Liver (tissue), 10 donors: ENCODE measurements at places on chromosomes 5 and 9.

DNA sequence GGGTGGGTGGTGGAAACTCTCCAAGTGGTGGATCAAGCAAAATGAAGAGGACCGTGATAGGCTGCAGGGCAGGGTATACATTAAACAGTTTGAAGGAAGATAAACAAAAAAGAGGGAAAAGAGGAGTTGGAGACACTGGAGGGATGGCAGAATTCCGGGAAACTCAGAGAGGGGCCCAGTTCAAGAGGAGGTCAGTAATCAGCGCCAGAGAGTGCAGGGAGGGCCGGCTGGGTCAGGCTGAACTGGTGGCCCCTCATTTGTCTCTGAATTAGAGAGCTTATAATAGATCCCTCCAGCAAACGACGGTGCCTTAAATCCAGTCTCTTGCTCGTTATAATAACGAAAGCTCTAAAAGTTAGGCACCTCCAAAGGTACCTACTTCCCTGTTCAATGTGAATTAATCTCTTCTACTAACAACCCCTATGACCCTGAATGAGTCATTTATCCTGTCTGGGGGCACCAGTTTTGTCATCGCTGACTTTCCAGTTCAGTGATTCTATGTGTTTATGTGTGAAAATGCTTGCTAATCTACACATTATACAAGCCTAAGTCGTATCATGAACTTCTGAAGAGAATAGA is 2.4 kb upstream of the ZSWIM6 start:
- no peaks in the 10 kb centered on the region for H3K27me3 ChIP-seq
- H3K27ac ChIP-seq: peak overlapping the region; percentile 0
- no peaks in the 10 kb centered on the region for H3K4me1 ChIP-seq
- no peak overlapping the region for H3K4me3 ChIP-seq

GRCh38 chr9:108436448-108436847 is 419.3 kb downstream of the ACTL7B start:
- no peak for DNase-seq
- H3K27ac ChIP-seq: no peak overlapping the region
- H3K4me1 ChIP-seq: no peaks in the 10 kb centered on the region

DNA sequence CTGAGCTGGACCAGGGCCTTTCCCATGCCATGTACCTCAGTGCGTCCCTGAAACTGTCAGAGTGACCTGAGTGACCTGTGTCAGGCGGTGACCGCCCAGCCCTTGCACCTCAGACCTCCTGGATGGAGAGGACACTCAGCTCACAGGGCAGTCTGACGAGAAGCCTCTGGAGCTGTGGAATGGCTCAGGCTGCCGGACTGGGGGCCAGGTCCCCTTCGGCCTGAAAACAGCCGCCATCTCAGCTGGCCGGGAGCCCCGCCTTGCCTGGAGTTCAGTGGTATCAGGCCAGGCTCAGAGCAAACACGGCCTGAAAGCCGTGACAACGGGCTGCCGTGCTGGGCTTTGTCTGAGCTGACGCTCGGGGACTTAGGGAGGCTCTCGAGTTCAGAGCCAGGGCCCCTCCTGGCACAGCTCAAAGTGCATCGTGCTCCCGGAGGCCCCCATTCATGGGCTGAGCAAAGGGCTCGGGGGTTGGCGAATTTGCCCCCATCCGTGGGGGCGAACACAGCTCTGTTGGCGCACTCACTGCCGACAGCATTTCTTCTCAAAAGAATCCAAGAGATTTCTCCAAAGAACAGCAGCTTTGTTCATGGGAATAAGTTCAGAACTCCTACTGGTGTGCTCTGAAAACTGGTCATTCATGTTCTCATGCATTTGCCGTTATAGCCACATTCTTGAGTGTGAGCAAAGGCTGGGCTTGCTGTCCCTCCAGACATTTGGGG is 8.4 kb upstream of the SLC9A3 start:
- H3K36me3 ChIP-seq: no peaks in the 10 kb centered on the region
- H3K27ac ChIP-seq: no peak overlapping the region
- peaks cover 5% of the 10 kb centered on the region for H3K27me3 ChIP-seq

GRCh38 chr5:124670722-124671184 is 75.7 kb downstream of the ZNF608 start:
- no peaks in the 10 kb centered on the region for H3K36me3 ChIP-seq
- peaks cover 4% of the 10 kb centered on the region for H3K4me1 ChIP-seq
- no peak overlapping the region for H3K4me3 ChIP-seq
- no peak overlapping the region for H3K27ac ChIP-seq
- DNase-seq: no peak

- no peak overlapping the region for H3K4me3 ChIP-seq
- H3K27me3 ChIP-seq: no peaks in the 10 kb centered on the region
- DNase-seq: no peak
- no peak overlapping the region for H3K27ac ChIP-seq
- H3K4me1 ChIP-seq: no peaks in the 10 kb centered on the region
Measured at GRCh38 chr5:157598350-157598936, 22.9 kb upstream of the ADAM19 start.

DNA sequence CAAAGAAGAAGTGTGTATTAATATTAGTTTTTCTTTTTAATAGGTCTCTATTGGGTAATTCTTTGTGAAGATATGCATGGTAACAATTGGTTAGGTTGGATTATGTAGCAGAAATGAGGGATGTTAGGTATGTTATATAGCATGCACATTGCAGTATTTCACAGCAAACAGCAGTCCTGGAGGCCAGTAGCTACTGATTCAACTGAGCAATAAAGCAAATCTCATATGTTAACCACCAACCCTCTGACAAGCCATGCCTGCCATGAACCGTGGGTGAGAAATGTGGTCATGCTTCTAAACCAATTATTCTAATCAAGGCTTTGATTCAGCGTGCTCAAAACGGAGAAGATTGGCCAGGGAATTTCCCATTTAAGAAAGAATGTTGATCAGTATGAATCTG is 313.0 kb upstream of the CDH6 start:
- no peak for DNase-seq
- no peaks in the 10 kb centered on the region for H3K4me1 ChIP-seq
- no peak overlapping the region for H3K4me3 ChIP-seq
- no peak overlapping the region for H3K27ac ChIP-seq
- H3K36me3 ChIP-seq: no peaks in the 10 kb centered on the region

- H3K4me3 ChIP-seq: no peak overlapping the region
- DNase-seq: peak; percentile 69
- H3K4me1 ChIP-seq: peaks cover 29% of the 10 kb centered on the region
- peak overlapping the region; percentile 70 for H3K27ac ChIP-seq
Measured at GRCh38 chr9:96856363-96857286, 2.3 kb upstream of the ZNF782 start.

DNA sequence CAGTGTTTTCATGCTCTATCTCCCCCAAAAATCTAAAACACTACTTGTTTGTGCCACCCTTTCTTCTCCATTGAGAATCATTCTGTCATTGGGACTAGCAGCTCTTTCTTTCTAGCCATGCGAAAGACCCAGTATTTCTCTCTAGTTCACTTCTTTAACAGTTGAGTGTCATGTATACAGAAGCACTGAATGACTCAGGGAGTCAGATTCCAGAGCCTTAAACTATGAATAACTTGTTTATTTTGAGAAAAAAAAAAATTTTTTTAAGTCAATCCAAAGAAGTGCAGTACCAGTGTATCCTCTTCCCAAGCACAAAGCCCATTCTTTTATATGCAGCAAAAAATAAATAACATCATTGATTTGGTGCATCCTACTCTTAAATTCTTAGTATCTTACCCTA is 415.4 kb upstream of the GRAMD2B start:
- no peak overlapping the region for H3K4me3 ChIP-seq
- H3K36me3 ChIP-seq: no peaks in the 10 kb centered on the region
- no peak overlapping the region for H3K27ac ChIP-seq
- DNase-seq: no peak

- H3K4me3 ChIP-seq: no peak overlapping the region
- no peak for DNase-seq
- H3K27ac ChIP-seq: no peak overlapping the region
- H3K27me3 ChIP-seq: no peaks in the 10 kb centered on the region
Measured at GRCh38 chr5:155264809-155265208, 251.3 kb downstream of the KIF4B start.

DNA sequence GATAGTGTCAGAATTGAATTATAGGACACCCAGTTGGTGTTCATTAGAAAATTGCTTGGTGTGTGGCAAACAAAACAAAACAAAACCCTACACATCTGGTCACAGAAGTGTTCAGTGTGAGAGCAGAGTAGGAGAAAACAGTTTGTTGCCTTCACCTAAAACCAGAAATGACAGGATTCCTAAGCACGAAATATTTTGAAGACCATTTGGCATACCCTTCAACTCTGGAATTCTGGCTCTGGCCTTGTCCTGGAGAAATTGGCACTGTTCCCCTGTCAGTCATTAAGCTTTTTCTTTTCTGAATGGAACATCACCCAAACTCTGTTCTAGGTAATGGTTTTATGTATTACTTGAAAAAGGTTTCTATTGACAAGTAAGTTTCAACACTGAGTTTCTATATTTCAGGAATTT is 110.2 kb upstream of the PCA3 start:
- DNase-seq: no peak
- H3K27me3 ChIP-seq: no peaks in the 10 kb centered on the region
- no peak overlapping the region for H3K4me3 ChIP-seq
- H3K27ac ChIP-seq: no peak overlapping the region
- H3K36me3 ChIP-seq: no peaks in the 10 kb centered on the region
- H3K4me1 ChIP-seq: no peaks in the 10 kb centered on the region

- H3K4me3 ChIP-seq: no peak overlapping the region
- no peak for DNase-seq
- H3K27me3 ChIP-seq: no peaks in the 10 kb centered on the region
- H3K27ac ChIP-seq: no peak overlapping the region
Measured at GRCh38 chr9:99365233-99365980, 143.3 kb downstream of the SEC61B start.

DNA sequence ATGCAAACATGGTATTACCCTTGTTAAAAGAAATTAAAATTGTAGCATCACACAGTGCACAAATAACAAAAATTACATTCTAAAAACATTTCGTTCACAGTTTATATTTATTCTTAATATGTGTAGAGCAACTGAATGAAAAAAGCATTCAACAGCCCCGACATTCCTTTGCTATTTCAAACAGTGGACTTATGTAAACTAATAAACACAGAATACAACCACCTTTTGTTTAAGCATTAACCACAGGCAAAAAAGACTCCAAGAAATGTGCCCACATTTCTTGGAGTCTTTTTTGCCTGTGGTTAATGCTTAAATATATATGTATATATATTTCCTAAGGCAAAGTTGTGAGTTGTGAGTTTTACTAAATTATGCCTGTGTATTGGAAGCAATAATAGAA is 532.5 kb upstream of the DAP start:
- H3K4me3 ChIP-seq: no peak overlapping the region
- DNase-seq: no peak
- no peaks in the 10 kb centered on the region for H3K27me3 ChIP-seq

DNA sequence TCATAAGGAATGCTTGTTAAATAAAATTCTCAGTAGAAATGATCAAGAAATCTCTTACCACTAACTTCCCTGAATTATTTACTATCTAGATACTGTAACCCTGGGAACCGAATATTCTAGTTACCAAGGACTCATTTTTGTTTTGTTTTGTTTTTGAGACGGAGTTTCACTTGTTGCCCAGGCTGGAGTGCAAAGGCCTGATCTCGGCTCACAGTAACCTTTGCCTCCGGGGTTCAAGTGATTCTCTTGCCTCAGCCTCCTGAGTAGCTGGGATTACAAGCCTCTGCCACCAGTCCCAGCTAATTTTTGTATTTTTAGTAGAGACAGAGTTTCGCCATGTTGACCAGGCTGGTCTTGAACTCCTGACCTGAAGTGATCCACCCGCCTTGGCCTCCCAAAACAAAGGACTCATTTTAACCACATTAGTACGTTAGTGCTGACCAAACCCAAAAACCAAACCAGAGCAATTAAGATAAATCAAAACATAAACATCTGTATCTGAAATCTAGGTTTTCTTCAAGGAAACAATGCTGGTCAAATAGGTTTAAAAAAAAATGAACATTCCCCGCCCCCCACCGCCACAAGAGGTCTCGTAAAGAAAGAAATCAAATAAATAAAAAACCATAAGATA is 3.7 kb downstream of the TXN start:
- DNase-seq: no peak
- H3K4me3 ChIP-seq: no peak overlapping the region
- H3K36me3 ChIP-seq: peaks cover 12% of the 10 kb centered on the region
- H3K4me1 ChIP-seq: peaks cover 8% of the 10 kb centered on the region
- no peaks in the 10 kb centered on the region for H3K27me3 ChIP-seq

- peak overlapping the region; percentile 7 for H3K27ac ChIP-seq
- H3K4me3 ChIP-seq: no peak overlapping the region
- H3K4me1 ChIP-seq: no peaks in the 10 kb centered on the region
- DNase-seq: no peak
- no peaks in the 10 kb centered on the region for H3K36me3 ChIP-seq
Measured at GRCh38 chr5:78595458-78595921, 53.1 kb downstream of the LHFPL2 start.

DNA sequence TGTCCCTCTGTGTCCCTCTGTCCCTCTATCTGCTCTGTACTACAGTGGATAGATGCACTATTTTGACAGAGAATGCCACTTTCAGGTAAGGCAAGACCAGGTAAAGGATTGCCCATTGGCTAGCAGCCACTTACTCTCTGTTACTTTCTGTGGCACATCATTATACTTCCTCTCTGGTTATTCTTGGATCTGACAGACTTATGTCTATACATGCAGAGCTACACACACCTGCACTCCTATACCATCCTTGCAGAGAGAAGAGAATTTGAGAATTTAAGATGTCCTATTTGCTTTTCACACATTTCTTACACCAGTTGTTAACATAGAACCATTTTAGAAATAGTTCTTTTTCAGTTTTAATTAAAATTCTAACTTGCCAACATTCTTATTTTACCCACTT is 163.7 kb upstream of the SLC12A2 start:
- no peaks in the 10 kb centered on the region for H3K27me3 ChIP-seq
- no peak for DNase-seq
- no peak overlapping the region for H3K4me3 ChIP-seq
- no peaks in the 10 kb centered on the region for H3K4me1 ChIP-seq

DNA sequence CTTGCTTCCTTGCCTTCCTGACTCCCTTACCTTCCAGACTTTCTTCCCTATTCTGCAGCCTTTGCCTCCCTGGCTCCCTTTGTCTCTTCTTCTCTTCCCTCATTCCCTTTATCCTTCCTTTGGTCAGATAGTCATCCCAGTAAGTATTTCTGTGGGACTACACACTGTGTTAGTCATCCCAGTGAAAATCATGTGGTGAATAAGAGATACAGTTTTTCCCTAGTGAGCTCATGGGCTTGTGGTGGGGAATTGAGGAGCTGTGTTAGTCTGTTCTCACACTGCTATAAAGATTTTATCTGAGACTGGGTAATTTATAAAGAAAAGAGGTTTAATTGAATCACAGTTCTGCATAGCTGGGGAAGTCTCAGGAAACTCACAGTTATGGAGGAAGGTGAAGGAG is 109.8 kb upstream of the EDIL3 start:
- no peaks in the 10 kb centered on the region for H3K36me3 ChIP-seq
- no peak overlapping the region for H3K4me3 ChIP-seq
- no peaks in the 10 kb centered on the region for H3K27me3 ChIP-seq
- no peaks in the 10 kb centered on the region for H3K4me1 ChIP-seq
- no peak overlapping the region for H3K27ac ChIP-seq

DNA sequence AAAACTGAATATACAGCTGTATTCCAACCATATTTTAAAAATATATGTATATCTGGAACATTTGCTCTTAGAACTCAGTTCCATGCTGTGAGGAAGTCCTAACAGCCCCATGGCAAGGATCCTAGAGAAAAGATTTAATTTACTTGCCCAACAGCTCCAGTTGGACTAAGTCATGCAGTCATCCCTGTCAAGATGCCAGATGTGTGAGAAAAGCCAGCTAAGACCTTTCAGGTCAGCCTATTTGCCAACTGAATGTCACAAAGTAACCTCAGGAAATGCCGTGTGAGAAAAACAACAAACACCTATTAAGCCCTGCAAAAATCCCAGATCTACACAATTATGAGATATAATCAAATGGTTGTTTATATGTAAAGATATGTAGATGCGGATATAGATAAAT is 416.3 kb downstream of the NR2F1-AS1 start:
- H3K27ac ChIP-seq: no peak overlapping the region
- no peaks in the 10 kb centered on the region for H3K36me3 ChIP-seq
- H3K4me1 ChIP-seq: no peaks in the 10 kb centered on the region
- no peak for DNase-seq
- no peak overlapping the region for H3K4me3 ChIP-seq
